ENCODE measurements at places on chromosomes 13 and 19. TPM values are rescaled to one million over a fixed set of nuclear protein-coding genes. Genes with fewer than 3 reads are reported as not detected.
A peak's percentile ranks its signal among the peaks of the same experiment; 100 is the strongest.

DNA sequence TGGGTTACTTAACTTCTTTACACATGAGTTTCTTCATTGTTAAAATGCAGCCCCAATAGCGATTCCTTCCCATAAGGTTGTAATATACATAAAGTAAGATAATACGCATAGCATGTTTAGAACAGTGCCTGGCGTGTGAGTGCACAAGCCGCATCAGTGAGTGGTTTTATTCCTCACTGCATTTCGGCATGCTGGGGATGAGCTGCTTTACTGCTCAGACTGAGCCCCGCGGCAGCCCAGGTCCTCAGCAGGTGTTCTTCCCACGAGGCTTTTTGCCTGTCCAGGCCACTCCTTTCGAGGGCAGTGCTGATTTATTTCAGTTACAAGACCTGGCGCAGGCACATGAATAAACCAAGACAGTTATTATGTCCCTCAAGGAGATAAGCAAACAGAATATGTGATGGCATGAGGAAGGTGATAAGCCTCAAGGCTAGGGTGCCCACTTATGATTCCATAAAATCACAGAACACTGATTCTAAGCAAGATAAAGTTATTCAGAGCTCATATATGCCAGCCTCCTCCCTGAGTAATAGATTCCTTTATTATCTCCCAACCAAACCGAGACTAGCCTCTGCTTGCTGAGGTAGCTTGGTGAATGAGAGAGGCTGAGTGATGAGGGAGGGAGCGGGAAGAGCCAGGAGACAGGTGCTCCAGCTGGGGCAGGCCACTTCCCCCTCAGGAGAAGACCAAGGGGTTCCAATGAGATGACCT lies 505.5 kb downstream of the DIAPH3 start:
- no peak for DNase-seq

DNA sequence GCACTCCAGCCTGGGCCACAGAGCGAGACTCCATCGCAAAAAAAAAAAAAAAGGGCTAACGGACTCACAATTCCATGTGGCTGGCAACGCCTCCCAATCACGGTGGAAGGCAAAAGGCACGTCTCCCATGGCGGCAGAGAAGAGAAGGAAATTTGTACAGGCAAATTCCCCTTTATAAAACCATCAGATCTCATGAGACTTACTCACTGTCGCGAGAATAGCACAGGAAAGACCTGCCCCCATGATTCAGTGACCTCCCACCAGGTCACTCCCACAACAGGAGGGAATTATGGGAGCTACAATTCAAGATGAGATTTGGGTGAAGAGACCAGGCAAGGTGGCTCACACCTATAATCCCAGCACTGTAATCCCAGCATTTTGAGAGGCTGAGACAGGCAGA lies 18.7 kb upstream of the NMRK2 start:
- no peak for DNase-seq

GRCh38 chr13:50955241-50955640 lies 45.6 kb downstream of the RNASEH2B start:
- no peak for DNase-seq

GRCh38 chr13:106709522-106709921 lies 141.6 kb upstream of the ARGLU1 start:
- no peak for DNase-seq

DNA sequence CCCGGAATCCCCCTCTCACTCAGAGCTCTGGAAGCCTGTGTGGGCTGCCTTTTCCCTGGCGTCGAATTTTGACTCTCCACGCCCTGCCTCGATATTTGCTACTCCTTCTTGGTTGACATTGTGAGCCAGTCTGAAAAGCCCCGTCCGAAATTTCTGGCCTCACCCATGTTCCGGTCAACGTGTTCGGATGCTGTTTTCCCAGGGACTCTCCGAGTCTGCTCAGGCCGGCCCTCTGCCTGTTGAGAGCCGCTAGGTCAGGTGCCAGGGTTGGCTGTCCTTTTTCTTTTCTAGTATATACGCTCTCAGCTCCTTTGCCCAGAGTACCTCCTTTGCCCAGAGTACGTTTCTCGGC lies 6.8 kb upstream of the DGKH start:
- peak; percentile 70 for DNase-seq

- DNase-seq: no peak
These were observed 17.8 kb upstream of the ZNF846 start for GRCh38 chr19:9786342-9786741.

GRCh38 chr13:46354156-46355087 lies 32.6 kb downstream of the RUBCNL start:
- no peak for DNase-seq

DNA sequence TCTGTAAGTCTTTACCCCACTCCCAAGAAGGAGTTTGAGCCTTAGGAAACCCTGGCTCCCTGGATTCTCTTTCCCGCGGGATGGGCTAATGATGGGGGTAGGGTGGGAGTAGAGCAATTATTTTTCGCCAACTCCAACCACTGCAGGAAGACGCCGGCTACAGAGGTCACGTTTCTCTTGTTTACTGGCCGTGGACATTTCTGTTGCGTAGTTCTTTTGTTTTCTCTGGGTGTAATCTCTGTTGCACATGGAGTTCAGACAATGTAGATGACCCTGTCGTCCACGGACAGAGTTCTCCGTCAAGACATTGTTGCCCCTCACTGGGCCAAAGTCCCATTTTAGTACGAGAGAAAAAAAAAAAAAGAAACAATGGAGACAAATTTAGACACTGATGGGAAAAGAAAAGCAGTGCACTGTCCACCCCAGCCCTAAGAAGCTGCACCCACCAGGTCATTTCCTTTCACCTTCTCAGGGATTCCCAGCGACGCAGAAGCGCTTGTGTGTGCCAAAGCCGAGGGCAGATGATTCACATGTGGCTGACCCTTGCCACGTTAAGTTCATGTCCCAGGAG lies 133.9 kb upstream of the ARGLU1 start:
- DNase-seq: no peak

- DNase-seq: no peak
These were observed 6.5 kb upstream of the CCNE1 start for GRCh38 chr19:29805031-29805965.

GRCh38 chr13:41934120-41934519 lies 26.8 kb downstream of the VWA8 start:
- DNase-seq: no peak

DNA sequence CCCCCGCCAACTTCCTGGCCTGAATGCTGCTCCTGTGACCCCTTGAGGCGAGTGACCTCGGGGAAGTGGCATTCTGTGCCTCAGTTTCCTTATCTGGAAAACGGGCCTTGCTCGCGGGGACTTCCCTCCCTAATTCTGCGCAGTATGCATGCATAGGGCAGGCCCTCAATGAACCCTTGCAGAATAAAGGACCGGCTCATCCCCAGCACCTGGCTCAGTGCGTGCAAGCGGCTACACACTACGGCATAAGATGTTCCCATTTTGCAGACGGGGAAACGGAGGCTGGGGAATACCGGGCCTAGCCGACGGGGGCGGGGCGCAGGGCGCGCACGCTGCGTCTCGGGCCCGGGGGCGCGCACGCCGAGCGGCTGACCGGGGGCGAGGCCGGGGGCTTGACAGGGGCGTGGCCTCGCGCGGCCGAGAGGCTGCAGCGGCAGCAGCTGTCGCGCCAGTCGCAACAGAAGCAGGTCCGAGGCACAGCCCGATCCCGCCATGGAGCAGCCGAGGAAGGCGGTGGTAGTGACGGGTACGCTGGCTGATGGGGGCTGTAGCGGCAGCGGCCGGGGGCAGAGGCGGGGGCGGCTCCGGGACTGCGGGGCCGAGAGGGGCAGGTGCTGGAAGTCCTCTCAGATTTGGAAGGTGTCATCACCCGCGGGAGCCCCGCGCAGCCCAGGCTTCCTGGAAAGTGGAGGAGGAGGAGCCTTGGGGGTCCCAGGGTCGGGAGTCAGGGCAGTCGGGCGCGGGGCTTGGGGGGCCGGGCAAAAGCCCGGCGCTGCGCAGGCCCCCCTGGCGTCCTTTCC lies at the start of gene PGPEP1:
Gene PGPEP1, plus strand, starts transcription at position 409 of the 800 bp plus-strand sequence. Its CDS starts 84 bp downstream, at position 493.
- DNase-seq: peak; percentile 80

- no peak for DNase-seq
These were observed 2.1 kb downstream of the RASA3 start for GRCh38 chr13:114130131-114130836.

DNA sequence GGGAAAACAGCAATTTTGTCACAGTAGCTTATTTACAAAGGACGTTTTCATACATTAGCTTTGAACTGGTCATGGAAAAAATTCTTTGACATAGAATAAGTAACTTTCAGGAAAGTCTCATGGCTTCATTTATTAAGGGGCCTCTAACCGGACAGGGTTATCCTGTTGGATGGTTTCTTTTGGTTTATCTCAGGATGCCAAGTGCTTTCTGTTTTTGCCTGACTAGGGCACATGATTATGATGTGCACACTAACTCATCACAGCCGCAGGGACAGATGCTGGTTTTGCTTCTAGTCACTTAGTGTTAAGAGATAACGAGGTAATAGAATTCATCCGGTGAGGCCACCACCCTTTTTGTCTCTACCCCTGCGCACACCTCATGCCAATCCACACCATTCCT lies 53.0 kb downstream of the TGDS start:
- DNase-seq: no peak

DNA sequence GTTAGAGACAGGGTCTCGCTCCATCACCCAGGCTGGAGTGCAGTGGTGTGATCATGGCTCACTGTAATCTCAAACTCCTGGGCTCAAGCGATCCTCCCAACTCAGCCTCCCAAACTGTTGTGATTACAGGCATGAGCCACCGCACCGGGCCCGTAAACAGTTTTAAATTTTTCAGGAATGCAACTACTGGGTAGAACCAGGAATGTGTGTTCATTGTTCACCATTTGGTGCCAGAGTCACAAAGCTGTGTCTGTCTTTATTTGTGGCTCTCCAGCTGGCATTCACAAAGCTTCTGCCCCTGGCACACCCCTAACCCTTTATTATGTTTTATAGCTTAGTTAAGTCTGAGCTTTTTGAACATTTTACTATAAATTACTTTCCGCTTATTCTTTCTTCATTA lies 19.8 kb upstream of the ACP7 start:
- DNase-seq: no peak

GRCh38 chr13:23021906-23022305 lies 158.9 kb upstream of the SGCG start:
- DNase-seq: no peak

DNA sequence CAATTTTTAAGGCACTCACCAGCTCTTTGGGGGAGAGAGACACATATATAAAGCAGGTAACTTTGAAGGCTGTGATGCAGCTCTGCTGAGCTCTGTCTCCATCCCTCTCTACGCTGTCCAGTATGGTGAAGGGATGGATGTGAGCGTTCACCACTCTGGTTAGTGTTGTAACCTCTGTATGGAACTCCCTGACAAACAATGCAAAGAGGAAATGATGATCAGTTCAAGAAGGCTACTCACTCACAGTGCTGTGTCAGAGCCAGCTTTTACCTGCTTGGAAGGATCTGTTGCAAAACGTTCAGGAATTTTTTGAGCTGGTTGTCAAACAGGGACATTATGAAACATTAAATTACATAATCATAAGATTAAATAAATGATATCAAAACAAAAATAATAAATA lies 90.8 kb upstream of the SLC10A2 start:
- DNase-seq: no peak

GRCh38 chr13:109479534-109479933 lies 306.8 kb downstream of the IRS2 start:
- no peak for DNase-seq

- DNase-seq: no peak
These were observed 5.9 kb upstream of the ATP4A start for GRCh38 chr19:35569281-35569781.

- DNase-seq: no peak
These were observed 776.6 kb downstream of the UQCRFS1 start for GRCh38 chr19:28436320-28436719.

DNA sequence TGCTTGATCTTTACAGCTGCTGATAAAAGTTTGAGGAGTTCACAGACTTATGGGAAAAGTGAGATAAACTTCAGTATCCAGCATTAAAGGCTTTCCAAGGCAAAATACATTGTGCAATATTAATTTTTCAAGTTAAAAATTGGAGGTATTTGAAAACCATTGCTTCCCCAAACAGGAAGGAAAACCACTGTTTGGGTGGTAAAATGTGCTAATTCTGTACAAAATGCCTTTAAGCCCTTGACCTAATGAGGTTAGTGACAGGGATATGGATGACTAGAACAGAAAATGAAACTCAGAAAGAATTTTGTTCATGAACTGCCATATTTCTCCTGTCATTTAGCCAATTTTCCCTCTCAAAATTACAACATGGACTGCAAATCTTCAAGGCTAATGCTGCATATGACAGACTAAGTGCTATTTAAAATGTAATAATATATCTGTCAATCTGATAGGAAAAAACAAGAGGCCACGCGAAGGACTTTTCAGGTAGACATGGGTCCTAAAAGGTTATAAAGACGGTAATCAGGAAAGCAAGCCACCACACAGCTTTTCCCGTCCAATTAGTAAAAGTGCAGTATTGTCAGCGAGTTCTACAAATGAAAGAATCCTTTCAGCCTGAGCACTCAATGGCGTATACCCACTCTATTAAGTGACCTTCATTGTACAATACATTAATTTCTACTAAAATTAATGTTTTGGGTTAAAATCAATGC lies 212.8 kb downstream of the ENOX1 start:
- DNase-seq: no peak

DNA sequence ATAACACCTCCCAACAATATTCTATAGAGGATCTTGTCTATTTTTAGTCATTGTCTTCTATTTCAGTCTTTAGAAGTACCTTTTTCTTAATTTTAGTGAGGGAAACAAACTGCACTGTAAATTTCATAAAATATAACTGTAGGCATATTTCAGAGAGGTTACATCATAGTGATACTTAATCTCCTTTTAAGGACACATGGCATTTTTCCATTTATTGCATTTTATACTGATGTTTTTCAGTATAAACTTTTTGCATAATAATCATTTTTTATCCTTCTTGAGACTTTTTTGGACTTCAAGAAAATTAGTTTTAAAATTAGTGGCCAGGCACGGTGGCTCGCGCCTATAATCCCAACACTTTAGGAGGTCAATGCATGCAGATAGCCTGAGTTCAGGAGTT lies 6.6 kb downstream of the ZNF700 start:
- no peak for DNase-seq

- no peak for DNase-seq
These were observed 41.9 kb downstream of the ZNF627 start for GRCh38 chr19:11639245-11639601.

The SPRED3 gene
- total RNA-seq: 0.37 TPM

The CEACAM5 gene
- total RNA-seq: not detected

The SIX5 gene
- total RNA-seq: 11.3 TPM

The SPC24 gene
- total RNA-seq: 3.8 TPM

The NACC1 gene
- total RNA-seq: 30.3 TPM

The IL27RA gene
- 1.7 TPM for total RNA-seq

The RPS15 gene
- total RNA-seq: 1,615 TPM

The BEST2 gene
- total RNA-seq: not detected

The ZNF440 gene
- 2.0 TPM for total RNA-seq

The KIR2DL3 gene
- total RNA-seq: not detected

The RGS9BP gene
- total RNA-seq: not detected

The LRRC25 gene
- 2.9 TPM for total RNA-seq

The GIPR gene
- total RNA-seq: 0.07 TPM

The PRX gene
- total RNA-seq: 0.99 TPM

The CYP4F2 gene
- total RNA-seq: 171 TPM

The LILRB4 gene
- 2.0 TPM for total RNA-seq

The FCER2 gene
- not detected for total RNA-seq

The FCHO1 gene
- total RNA-seq: 3.6 TPM

All from right lobe of liver (tissue), 6 donors.